CD4-positive, alpha-beta T cell treated with Interleukin-15 for 1 hour (primary cell): ENCODE measurements at places on chromosomes 5 and 9.

GRCh38 chr5:148740966-148741742 is 85.3 kb upstream of the ADRB2 start:
- no peak for DNase-seq

DNA sequence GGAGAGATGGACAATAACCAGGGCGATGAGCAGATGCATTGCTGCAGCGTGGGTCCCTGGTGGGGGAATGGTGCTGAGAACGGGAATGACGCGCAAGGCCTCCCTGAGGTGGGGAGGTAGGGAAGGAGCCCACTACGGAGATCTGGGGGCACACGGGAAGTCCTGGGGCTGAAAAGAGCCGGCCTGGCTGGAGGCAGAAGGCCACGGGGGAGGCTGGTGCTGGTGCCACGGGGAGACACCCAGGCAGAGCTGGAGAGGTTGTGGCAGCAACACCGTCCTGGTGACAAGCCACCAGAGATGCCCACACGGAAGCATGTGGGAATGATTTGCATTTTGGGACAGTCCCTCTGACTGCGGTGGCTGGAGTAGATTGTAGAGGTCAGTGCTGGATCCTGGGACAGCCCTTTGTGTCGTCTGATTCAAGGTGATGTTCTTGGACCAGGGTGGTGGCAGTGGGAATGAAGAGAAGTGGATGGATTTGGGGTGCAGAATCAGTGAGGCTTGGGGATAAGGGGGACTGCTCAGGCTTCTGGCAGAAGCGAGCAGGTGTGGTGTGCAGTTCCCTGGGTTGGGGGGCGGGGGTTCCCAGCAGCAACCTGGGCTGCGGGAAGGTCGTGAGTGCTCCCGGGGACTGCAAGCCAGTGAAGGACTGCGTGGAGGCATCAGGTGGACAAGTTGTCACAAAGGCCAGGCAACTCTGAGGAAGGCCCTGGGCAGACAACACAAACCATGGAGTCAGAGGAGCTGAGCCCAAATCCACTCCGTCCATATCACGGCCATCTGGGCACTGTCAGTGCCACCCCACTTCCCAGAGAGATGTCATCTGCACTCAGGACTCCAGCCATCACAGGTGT is 25.2 kb upstream of the CNOT6 start:
- DNase-seq, result no peak

- no peak for DNase-seq
These were observed 26.2 kb downstream of the USP20 start for GRCh38 chr9:129861447-129861827.

DNA sequence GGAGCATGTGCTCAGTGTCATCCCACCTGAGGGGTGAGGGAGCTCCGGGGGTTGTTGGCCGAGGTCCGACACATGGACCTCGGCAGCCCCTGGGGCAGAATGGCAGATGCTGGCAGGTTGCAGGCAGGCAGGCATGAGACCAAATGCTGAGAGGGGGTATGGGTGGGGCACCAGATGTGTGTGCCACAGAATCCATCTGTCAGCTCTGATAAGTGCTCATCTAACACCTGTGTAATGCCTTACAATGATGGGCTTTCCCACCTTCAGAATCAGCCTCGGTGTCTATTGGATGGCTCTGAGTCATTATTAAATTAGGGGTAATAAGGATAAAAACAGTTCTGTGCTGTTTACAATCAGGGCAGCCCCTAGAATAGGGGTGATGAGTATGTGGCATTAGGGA is 73.1 kb upstream of the SAP30L start:
- DNase-seq, result no peak

DNA sequence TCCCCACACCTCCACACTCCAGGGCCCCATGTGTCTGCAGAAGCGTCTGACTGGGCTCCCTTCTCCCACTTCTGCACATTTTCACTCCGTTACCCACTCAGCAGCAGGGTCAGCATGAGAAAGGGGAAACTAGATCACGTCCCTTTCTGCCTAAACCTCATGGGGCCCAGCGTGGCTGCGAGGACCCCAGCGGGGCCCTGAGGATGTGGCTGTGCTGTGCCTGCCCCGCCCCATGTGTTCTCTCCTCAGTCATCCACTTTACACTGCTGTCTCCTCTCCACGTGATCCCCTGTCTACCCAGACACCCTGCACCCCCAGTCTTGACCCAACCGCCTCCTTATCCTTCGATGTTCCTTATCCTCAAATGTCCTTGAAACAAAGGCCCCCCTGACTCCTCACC is 59.8 kb upstream of the OTULINL start:
- DNase-seq, result no peak

DNA sequence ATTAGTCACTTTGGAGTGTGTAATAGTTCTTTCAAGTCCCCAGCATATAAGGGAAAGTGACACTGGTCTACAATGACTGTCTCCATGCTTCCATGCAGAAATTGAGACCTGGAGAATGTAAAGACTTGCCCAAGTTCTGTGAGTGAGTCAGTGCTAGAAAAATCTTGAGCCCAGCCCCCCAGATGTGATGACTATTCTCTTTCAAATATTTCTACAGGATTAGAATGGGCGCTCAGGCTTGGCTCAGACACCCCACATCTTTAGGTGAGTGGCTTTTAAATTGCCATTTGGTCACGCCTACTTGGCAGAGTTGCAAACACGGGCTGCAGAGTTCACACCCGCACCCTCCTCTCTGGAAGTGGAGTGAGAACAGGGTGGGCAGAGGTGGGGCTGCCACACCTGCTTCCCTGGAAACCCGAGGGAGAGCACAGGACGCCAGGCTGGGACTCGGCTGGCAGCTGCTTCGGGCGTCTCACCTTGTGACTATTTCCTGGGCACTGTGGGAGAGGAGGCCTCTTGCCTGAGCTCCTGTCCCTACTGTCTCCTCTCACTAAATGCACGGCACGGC is 37.6 kb downstream of the ROPN1L start:
- no peak for DNase-seq

DNA sequence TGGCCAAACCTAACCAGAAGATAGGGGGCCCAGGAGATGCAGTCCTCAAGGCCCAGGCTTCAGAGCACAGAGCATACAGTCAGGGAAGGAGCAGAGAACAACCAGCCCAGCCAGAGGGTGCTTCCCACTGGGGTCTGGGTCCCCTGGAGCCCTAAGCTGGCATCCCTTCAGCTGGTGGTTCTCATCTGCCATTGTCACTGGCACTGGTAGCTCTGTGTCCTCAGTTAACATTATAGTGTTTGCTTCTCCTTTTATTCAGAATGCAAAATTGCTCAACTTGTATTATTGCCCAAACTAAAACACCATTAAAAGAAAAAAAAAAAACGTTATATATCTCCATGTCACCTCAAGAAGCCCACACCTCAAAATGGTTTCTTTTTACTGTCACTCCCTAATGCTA is 219.2 kb downstream of the ENC1 start:
- no peak for DNase-seq

DNA sequence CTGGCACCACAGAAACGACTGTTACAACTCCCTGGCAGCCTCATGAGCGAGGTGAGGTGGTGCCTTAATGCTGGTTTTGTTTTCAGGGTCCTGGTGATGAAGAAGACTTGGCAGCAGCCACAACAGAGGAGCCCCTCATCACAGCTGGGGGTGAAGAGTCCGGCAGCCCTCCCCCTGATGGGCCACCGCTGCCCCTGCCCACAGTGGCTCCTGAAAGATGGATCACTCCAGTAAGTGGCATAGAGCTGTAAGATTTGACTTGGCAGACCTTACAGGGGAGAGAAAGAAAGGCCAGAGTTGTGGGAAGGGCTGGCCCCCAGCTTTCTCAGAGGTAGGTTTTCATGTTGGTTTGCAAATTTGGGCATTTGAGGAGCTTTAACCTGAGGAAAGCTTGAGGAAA is 72.2 kb downstream of the COL15A1 start:
- no peak for DNase-seq

DNA sequence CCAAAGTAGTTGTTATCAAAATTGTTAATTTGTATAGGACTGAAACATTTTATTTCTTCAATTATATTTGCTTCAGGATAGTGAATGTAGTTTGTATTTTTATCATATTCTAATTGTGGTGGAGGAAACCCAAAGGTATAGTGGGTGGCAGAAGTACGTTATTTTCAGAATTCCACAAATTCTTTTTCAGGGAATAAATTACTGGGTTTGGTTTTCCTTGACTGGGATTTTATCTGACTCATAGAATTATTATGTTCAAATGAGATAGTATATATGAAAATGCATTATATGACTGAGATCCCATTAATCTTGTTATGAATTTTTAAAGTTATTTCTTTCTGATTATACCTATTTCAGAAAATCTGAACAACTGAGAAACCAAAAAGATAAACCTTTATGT is 73.7 kb downstream of the VPS13A start:
- DNase-seq, result no peak

- no peak for DNase-seq
These were observed 95.3 kb downstream of the GALNT10 start for GRCh38 chr5:154285661-154286408.

DNA sequence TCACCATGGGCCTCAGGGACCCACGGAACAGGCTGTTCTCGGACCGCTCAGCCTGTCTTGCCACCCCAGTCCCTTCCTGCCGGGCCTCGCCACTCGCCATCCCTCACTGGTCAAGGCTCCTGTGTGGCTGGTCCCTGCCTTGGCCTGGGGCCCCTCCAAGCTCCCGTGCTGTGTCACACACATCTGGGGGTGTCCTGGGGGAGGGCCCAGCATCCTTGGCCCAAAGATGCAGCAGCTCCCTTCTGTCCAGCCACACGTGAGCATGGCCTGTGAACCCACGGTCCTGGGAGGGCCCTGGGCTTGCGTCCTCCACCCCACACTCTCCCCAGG is 425 bp upstream of the EGFL7 start:
- DNase-seq, result no peak

- DNase-seq, result peak; percentile 52
These were observed 18.7 kb upstream of the TGFBR1 start for GRCh38 chr9:99085949-99086948.

DNA sequence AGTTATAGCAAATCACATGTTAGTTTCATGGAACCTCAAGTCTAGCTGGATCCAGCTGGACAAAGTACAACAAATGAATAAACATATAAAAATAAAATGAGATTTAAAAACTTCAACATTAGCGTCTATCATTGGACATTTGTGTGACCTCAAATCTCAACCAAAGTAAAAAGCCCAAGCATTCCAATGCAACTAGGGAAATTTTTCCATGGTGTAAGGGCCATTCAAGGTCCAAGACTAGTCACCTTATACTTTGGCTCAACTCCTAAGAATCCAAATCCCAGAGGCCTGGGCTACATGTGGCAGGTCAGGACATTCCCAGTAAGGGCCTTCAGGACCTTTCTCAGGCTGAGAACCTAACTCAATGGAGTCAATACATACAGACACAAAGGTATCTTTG is 137.4 kb upstream of the DMAC1 start:
- no peak for DNase-seq

DNA sequence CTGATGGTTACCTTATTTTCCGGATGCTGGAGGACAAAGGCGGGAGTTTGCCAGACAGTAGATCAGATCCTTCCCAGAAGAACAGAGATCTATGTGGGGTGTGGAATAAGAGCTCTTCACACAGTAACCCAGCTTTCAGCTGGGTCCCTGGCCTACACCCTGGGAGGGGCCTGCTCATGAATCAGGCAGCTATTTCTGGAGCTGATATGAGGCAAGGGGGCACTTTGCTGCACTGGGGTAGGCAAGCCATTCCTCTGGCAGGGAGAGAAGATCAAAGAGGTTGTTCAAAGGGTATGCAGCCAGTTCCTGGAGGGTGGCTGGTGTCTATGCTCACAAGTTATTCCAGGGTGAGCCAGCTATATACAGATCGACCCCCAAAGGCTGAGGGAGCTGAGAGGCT is 48.6 kb downstream of the CYSTM1 start:
- no peak for DNase-seq

DNA sequence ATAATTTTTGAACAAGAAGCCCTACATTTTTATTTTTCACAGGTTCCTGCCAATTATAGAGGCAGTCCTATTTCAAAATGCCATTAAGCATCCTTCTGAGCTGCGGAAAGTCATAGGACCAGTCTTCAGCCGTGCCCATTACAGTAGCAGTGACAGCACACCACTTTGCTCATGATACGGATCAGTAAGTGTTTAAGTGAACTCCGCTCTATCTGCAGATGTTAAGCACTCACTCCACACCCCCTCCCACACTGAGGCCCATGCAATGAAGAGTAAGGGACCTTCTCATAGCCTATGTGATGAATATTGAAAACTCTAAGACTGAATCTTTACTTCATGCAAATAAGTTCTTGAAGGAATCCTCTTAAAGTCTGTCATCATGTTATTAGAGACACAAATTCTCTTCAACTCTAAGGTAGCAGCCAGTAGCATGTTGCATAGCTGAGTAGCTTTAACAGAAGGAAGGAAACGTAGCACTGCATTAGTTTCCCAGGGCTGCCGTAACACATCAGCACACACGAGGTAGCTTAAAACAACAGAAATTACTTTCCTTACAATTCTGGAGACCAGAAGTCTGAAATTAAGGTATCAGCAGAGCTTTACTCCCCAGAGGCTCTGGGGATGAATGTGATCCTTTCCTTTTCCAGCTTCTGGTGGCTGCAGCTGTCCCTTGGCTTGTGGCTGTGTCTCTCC is 20.3 kb upstream of the TAF11L2 start:
- DNase-seq, result no peak

DNA sequence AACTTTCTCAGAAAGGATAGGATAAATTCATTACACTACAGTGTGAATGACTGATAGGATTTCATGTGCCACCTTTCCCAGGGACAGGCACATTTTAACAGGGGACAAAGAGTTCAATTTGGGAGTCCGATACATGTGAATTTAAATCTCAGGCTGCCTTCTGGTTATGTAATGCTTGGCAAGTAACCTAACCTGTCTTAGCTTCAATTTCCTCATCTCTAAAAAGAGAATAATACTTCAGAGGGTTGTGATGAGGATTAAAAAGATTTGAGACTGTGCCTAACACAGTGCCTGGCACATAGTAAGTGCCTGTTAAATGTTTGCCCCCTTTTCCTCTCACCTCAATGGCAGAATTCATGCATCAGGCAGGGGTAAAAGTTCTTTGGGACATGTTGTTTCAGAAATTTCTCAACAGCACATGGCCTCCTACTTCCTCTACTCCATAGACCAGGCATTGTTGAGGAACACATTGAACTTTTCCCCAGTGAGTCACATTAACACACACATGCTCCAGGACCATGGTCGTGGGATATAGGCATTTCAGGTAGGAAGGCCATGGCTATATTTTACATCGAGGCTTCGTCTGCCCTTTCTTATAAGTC is 94.6 kb upstream of the EGFLAM start:
- DNase-seq, result no peak

DNA sequence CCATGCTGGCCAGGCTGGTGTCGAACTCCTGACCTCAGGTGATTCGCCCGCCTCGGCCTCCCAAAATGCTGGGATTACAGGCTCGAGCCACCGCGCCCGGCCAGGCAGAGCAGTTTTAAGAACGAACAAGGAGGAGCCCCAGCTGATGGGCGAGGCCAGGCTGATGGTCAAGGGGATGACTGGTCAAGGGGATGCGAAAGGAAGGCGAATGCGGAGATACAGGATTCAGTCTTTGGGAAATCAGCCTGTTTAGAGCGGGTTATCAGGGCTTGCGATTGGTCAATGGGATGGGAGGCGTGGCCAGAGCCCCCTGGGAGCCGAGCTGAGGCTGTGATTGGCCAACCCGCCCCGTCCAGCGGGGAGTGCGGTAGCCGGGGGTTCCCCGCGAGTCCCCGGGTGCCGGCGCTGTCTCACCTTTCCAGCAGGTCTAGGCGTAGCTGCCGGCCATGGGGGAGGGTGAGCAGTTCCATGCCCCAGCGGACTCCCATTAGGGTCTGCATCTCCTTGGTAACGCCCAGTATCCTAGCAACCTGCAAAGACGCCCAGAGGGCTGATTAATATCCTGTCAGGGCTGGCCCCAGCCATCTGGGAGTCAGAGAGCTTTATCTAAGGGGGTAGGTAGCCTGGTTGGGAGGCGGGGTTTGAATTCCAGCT is 7.5 kb upstream of the TOR2A start:
- no peak for DNase-seq

- DNase-seq, result no peak
These were observed 169.1 kb downstream of the CAAP1 start for GRCh38 chr9:26723486-26723885.
